Small intestine (tissue), 16 donors: ENCODE measurements at places on chromosomes 1 and 21.
A peak's percentile ranks its signal among the peaks of the same experiment; 100 is the strongest.

GRCh38 chr1:56617141-56617540 lies 28.0 kb upstream of the PRKAA2 start:
- DNase-seq = no peak

GRCh38 chr1:230639714-230640209 lies 2.5 kb upstream of the COG2 start:
- peak; percentile 21 for DNase-seq

DNA sequence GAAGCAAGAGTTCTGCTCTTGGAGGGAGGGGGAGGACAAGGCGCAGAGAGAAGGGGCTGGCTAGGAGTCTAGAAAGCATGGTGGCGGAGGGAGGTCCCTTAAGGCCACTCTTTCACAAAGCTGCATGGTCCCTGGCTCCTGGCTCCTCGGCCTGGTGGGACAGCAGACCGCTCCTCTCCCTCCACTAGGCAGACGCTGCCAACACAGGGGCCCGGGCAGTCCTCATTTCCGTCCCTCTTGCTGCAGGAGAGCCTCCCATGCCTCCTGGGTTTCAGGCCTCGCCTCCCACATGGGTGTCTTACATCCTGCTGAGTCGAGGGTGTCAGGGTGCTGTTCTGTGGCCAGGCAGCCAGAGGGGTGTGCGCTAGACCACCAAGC lies 108.0 kb downstream of the CASZ1 start:
- DNase-seq = no peak

- DNase-seq = no peak
Measured at GRCh38 chr21:44980562-44981489, 41.0 kb downstream of the SLX9 start.

- DNase-seq = no peak
Measured at GRCh38 chr1:96710708-96711477, 10.7 kb upstream of the PTBP2 start.

DNA sequence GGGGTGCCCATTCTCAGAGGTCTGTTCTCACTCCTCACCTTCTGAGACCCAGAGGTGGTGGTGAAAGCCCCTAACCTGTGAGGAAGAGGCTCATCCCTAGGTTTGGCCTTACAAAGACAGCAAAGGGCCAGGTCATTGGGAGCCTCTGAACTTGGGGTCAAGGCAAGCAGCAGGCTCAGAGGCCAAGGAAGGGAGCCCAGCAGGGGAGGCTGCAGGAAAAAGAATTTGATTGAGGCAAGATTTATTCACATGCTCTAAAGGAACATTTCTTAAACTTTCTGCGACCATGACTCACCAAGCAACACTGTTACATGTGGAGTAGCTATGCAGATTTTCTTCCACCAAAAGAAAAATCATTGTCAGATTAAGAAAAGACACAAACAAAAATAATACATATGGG lies 132.5 kb upstream of the SYT6 start:
- no peak for DNase-seq

DNA sequence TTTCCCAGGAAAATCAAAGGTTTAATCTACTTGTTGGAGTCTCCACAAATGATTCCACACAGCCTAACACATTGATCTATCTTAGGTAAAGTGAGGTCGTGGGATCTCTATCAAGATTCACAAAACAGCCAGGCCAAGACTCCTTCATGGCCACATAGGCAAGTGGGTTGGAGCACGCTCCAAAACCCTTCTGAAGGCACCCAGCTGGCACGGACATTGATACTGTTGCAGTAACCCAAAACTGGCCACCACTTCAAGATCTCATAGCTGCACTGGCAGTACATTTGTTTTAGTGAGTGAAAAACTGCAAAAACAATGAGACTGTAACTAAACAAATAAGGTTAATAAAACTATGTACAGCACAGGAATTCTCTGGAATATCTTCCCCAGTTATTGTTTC lies 61.9 kb downstream of the COLGALT2 start:
- DNase-seq = no peak

- no peak for DNase-seq
Measured at GRCh38 chr21:26847921-26848320, 2.7 kb upstream of the ADAMTS1 start.

DNA sequence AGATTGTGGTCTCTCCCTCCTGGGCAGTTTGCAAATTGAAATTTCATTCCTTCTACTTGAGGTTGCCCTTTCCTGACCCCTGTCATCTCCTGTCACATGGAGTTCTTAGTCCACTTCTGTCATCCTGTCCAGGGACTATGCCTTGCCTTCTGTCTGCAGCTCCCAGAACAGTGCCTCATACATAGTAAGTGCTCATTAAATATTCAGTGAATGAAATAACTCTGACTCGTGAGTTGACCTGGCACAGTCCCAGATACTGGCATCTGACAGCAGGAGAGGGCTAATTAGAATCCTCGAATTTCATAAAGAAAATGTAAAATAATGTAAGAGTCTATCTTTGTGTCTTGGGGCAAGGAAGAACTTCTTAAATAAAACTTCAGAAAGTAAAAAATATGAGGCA lies 50.8 kb downstream of the CNIH3 start:
- no peak for DNase-seq

DNA sequence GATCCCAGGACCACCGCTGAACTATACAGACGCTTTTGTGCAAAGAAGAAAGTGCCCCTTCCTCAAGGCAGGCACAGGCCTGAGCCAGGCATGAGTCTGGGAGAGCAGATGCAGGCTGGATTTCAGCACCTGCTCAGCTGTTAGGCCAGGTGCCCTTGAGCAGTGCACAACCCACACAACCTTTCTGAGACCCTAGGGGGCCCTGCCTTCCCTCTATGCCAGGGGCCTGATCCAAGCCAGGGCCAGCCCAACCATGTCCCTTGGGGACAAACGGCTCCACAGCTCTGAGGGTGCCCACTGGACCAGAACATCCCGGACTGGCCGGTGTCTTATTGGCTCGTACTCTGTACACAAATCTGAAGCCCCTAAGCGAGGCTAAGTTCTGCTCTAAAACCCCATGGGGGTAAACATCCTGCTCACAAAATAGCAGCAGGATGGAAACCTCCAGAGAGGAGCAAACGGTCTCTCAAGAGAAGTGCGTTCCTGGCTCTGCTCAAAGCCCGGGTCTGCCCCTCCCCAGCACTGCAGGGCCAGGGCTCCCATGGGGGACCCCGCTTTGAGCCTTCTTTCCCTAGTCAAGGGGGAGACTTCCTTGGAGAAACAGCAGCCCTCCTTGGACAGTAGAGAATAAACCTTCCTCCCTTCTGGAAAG lies 275.1 kb downstream of the NPHP4 start:
- no peak for DNase-seq

GRCh38 chr1:15961492-15961891 lies 14.4 kb downstream of the ZBTB17 start:
- no peak for DNase-seq

DNA sequence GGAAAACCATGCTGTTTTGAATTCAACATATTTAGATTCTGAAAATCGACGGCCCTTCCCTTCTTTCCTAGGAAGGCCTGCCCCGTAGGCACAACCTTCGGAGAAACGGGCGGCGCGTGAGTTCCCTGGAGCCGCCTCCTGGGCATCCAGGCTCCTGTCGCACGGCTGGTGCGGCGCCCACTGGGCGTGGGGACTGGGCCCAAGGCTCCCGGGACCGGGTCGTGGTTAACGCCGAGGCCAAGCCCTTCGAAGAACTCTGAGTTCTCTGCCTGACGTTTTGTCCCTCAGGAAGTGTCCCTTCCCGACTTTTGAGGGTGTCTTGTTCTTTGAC lies 19.2 kb upstream of the TBX15 start:
- peak; percentile 34 for DNase-seq

DNA sequence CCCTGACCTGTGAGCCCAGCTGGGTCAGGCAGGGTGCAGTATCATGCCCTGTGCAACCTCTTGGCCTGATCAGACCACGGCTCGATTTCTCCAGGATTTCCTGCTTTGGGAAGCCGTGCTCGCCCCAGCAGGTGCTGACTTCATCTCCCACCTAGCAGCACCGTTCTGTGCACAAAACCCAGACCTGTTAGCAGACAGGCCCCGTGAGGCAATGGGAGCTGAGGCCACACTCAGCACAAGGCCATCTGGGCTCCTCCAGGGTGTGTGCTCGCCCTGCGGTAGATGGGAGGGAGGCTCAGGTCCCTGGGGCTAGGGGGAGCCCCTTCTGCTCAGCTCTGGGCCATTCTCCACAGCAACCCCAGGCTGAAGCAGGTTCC lies 29.6 kb downstream of the SLC19A1 start:
- no peak for DNase-seq

DNA sequence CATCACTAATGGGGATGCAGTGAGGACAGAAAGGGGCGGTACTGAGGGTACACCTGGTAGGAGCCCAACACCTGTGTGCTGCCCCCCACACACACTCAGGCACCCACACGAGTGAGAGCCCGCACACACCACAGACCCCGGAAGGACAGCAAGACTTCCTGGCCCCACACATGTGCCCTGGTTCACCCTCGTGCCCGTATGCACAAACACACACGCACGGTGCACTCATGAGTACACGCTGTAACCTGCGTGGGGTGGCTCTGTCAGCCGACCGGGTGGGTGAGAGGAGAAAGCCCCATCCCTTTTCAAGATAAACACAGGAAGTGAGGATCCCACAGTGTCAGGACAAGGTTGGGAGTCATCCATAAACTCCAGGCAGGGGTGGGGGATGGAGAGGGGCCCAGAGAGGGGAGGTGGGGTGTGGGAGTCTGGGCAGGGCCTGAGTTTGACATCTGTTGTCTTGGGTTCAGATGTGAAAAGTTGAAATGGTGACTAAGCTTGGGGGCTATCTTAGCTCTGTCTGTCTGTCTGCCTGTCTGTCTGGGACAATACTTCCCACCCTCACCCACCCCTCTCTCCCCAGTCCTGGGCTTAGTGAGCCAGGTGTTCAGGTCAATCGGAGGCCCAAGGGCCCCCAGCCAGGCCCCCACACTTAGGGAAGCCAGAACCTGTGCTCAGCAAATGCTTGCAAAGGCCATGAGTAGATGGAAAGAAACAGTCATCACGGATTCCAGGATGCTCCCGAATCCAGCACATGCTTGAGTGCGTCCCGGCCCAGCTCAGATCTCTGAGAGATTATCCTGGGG lies 119.8 kb upstream of the ZBTB40 start:
- no peak for DNase-seq

DNA sequence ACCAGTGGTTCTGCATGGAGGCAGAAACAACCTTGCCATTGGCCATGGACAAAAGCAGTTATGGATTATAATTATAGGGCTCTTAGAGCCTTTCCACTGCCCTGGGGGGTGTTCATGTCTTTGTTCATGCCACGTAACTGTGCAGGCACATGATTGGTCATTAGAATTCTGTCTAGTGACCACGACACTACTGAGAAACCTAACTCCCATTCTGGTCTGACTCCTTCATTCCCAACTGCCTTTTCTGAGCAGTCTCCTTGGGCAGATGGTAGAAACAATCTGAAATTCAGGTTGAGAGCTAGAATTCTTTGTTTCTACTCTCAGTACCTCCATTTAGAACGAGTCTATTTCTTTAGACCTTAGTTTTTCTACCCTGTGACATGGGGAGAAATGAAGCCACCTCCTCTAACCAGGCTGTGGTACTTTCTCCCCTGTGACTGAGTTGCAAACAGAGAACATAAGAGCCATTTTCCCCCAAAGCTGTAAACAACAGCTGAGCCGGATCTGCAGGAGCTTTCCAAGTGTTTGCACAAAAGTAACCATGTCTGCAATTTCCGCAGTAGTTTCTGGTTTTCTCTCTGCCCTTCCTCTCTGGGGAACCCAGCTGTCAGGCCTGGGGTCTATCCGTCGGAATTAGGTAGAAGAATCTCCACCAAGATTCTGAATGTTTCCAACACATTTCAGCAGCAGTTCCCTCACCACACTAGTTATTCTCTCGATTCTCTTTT lies 37.7 kb upstream of the IPO9 start:
- DNase-seq = no peak

DNA sequence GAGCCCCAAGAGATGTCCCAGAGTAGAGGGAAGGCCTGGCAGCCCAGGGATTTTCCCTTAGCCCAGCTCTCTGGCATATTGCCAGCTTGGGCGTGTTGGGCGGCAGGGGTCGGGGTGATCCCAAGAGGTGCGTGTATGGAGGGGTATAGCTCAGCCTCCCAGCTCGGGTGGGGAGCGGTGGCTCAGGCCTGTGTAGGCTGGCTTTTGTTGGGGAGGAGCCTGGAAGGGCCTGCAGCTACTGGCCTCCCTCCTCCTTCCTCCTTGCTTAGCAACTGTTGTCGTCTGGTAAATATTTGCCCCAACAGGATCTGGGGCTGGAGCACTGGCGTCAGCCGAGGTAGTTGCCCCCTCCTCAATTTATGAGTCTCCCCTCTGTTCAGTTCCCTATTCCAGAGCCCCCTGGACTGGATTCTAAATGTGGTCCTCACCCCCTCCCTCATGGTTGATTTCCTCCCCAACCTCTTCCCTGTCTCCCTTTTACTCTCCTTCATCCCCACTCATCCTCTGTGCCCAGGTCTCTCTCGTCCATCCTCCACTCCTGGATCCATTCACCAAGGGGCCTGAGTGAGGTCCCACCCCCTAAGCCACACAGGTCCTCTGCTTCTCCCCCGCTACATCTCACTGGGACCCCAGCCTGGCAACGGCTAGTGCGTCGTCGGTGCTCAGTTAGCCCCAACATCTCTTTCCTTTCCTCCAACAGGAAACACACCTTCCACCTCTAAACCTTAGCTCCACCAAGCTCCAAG lies 10.3 kb upstream of the LMNA start:
- DNase-seq = peak; percentile 92

- no peak for DNase-seq
Measured at GRCh38 chr1:199875856-199876255, 151.7 kb upstream of the NR5A2 start.

DNA sequence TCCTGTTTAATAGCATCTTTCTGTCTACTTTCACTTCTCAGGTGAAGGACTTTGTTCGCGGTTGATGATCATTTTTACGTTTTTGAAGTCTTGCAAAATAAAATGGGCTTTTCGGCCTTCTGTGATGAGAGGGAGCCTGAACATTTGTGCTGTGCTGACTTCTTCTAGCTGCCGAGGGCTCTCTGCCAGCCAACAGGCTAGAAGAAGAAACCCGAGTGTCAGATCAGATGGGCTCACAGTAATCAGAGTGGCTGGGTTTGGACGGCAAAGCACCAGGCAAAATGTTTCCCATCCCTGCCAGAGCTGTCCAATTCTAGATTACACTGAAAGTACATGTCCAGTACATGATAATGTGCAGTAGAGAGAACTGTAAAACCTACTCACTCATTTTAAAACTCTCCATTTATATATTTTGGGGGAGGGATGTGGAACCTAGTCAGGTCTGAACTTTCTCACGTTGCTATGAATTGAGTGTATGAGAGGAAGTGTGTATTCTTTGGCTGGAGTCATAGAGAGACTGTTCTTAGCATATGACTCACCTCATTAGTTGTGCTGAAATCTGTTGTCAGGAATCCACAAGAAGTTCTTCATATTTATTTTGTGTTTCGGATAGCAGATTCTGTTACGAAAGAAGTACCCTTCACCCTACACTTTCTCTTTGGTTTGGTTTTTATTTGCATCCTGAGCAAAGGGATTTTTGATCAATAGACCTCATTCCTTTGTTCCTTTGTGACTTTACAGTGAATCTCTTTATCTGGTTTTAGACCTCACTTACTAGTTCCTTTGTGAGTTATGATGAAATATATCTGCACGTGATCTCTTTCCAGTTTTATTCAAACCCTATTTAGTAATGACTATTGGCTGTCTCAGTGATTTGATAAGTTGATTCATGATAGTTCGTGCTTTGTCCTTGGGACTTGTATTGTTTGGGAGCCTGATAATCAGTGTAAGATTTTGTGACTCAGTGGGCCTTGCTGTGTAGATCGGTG lies 4.8 kb downstream of the ATP1A1 start:
- peak; percentile 76 for DNase-seq

- DNase-seq = no peak
Measured at GRCh38 chr1:24990779-24991641, 60.9 kb upstream of the RUNX3 start.

GRCh38 chr1:53754484-53755312 lies 15.7 kb upstream of the GLIS1 start:
- peak; percentile 62 for DNase-seq

- no peak for DNase-seq
Measured at GRCh38 chr1:2306151-2306978, 78.2 kb downstream of the SKI start.
